HT1080 (cell line): ENCODE measurements at places on chromosomes 4 and X. TPM values are rescaled to one million over a fixed set of nuclear protein-coding genes. Genes with fewer than 3 reads are reported as not detected.

The PF4V1 gene
- not detected in 2 replicates for total RNA-seq

The SERPINA7 gene
- not detected in 2 replicates for total RNA-seq

The KIAA1210 gene
- not detected in 2 replicates for total RNA-seq

The SPANXD gene
- 0.30 and 0.40 TPM in 2 replicates for total RNA-seq

The CXCL10 gene
- total RNA-seq, result not detected in 2 replicates

The ZNF185 gene
- 12.2 and 16.2 TPM in 2 replicates for total RNA-seq

The TMSB15A gene
- total RNA-seq, result 2.7 and 2.8 TPM in 2 replicates

The EGF gene
- total RNA-seq, result 2.0 and 3.5 TPM in 2 replicates
